Cardiac muscle cell (in vitro differentiated cells and primary cell): ENCODE measurements at places on chromosomes 13 and 19. TPM values are rescaled to one million over a fixed set of nuclear protein-coding genes. Genes with fewer than 3 reads are reported as not detected.

The PCDH8 gene
- 0.42 and 0.74 TPM in 2 replicates for total RNA-seq

The CEACAM4 gene
- not detected in 2 replicates for total RNA-seq

The ERICH6B gene
- not detected in 2 replicates for total RNA-seq

The TTC9B gene
- not detected in 2 replicates for total RNA-seq
